Iris pigment epithelial cell (primary cell): ENCODE measurements at places on chromosomes 2 and 18.

GRCh38 chr2:96914332-96914731, 44.5 kb upstream of the SEMA4C start:
- no peak for DNase-seq

DNA sequence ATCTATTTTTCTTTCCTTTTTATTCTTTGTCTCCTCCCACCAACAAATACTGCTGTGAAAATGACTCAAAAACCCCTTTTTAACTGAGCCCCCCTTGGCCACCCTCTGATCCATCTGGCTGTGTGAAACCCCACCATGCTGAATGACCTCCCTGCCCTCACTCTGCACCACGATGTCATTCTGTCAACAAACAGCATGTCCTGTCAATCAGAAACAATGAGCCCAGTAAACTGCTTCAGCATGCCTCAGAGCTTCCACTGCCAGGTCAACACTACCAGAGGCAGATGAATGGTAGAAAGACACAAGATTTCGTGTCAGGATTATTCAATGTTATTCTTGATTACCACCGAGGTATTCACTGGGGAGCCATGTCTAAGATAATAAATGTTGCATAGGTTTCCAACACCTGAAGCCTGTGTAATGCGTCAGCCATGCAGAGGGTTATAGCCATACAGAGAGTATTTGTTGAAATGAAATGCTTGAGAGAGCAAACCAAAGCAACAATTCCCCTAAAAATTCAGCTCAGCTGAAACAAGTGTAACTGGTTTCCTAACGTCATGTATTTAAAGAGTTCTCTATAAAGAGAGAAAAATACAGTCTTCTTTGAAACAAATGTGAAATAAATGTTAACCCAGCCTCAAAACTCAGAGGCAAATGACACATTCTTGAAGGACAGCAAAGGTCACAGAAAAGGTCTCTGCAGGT, 76.7 kb downstream of the LRP2 start:
- DNase-seq = no peak

GRCh38 chr2:32752952-32753351, 125.1 kb downstream of the TTC27 start:
- DNase-seq = no peak

GRCh38 chr18:68940754-68941153, 142.9 kb downstream of the CCDC102B start:
- no peak for DNase-seq

DNA sequence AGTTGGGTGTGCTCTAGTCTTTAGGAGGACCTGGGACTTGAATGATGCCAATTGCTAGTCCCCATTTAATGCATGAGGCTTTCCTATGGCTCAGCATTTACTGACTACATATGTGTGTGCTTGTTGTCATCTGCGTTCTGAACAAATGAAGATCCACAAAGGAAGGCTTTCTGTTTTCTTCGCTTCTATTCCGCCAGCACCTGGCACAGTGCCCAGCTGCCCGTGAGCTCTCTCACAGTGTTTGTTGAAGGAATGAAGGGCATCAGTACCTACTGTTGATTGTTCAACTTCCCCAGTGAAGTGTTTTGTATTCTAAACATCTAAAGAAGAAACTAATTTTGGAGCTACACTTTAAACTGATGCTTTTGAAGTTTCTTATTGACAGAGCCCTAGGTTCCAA, 122.4 kb upstream of the LINC00305 start:
- DNase-seq = no peak

DNA sequence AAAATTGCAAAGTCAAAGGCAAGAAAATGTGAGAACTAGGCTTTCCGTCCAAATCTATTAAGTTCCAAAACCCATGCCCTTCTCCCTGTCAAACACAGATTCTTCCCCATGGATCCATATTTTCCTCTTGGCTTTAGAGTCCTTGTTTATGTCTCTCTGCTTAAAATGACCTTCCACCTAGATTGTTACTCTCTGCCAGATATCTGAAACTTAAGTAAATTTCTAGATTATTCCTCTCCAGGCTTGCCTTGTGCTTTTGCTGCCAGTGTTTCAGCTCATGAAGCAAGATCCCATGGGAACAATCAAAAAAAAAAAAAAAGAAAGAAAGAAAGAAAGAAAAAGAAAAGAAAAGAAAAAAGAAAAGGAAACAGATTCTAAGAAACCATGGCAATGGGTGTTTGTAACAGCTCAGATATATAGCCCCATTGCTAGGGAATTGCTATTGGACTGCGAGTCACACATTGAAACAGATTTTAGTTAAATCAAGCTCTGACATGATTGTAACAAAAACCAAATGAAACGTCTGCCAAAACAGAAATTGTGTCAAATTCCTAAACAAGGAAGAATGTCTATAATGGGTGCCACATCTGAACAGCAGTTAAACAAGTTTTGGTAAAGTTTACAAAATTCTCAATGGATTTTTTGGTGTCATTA, 660.7 kb upstream of the CNTNAP5 start:
- no peak for DNase-seq

DNA sequence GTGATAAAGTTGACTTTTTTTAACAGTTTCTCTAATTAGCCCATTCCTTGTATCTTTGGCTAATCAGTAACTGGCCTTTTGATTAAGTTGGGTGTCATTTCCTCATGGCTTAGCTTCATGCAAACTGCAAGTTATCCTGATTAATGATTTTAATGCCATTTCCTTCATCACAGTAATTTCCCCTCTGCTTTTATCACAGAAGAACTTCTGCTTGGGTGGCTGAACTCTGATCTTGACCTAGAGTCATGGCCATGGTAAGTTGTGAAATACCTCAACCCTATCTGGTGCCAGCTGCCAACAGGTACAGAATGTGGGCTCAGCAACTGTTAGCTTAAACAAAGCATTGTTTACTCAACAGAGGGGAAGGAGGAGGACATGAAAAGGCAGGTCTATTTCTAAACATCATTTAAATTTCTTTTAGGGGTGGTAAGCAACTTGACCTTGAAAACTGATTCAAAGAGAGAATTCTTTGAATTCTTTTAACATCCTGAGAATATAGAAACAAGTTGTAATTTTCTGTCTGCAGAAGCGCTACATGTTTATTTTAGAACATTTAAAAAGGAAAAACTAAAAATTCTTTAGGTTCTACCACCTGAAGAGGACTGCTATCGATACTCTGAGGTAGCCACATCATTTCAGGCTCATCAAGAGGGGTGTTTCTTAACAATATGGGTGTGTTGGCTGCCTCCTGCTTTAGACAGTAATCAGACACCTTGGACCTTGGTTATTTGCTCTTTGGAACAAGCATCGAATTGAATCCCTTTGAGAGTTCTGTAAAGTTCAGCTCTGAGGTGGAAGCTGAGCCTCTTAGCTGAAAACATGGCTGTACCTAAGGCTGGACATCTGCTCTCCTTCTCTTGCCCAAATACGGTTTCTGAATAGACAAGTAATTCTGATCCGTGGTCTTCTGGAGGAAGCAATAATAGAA, 39.7 kb downstream of the ANXA4 start:
- no peak for DNase-seq

GRCh38 chr2:44599130-44599529, 237.4 kb downstream of the CAMKMT start:
- peak; percentile 42 for DNase-seq

- DNase-seq = no peak
Measured at GRCh38 chr2:100350661-100351185, 28.4 kb upstream of the LONRF2 start.

- peak; percentile 1 for DNase-seq
Measured at GRCh38 chr2:122390406-122390805, 635.0 kb downstream of the TSN start.

DNA sequence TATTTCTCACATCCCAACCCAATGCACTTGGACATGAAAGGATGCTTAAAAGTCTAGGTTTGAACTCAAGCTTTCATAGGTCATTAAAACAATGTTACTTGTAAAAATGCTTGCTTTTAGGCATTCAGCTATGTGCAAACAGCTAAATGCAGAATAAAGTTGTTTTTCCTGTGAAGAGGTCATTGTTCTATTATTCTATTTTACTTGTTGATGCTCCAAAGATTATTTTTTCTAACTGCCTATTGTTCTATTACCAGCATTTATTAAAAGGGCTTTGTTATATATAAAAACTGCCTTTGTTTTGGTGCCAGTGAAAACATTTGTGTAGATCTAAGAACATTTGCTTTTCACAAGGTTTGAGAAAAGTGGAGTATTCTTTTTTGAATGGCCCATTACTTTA, 49.4 kb downstream of the TMEM178A start:
- DNase-seq = no peak

- DNase-seq = no peak
Measured at GRCh38 chr2:174553811-174554493, 43.7 kb downstream of the WIPF1 start.

- no peak for DNase-seq
Measured at GRCh38 chr18:10269261-10269660, 185.2 kb upstream of the APCDD1 start.

- no peak for DNase-seq
Measured at GRCh38 chr2:98778741-98779483, 48.0 kb upstream of the MGAT4A start.

DNA sequence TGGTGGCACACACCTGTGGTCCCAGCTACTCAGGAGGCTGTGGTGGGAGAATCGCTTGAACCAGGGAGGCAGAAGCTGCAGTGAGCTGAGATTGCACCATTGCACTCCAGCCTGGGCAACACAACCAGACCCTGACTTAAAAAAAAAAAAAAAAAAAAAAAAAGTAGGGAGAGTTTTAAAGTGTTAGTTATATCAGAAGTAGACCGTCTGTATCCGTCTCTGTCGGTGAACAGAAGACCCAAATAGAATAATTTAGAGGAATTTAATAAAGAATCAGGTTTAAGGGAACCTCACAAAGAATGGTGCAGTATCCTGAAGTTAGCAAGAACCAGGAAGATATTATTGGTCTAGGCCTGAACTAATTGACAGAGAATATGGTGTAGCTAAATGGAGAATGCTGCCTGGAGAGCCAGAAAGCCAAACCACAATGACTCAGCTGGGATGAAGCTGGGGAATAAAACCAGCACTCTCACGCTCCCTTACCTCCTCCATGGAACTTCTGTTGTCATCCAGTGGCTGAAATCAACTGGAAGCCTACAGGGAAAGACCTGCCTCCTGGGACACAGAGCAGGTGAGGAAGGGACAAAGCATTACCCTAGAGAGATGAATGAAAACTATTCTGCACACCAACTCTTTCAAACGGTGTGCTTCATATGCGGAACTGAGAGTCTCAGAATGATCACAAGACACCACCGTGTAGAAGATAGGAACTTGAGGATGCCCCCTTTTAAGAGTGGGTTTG, 39.1 kb upstream of the PLEKHM3 start:
- DNase-seq = peak; percentile 92

- DNase-seq = peak; percentile 3
Measured at GRCh38 chr2:83665894-83666293, 793.2 kb downstream of the SUCLG1 start.

- peak; percentile 54 for DNase-seq
Measured at GRCh38 chr2:53672881-53673522, 94.6 kb upstream of the CHAC2 start.

DNA sequence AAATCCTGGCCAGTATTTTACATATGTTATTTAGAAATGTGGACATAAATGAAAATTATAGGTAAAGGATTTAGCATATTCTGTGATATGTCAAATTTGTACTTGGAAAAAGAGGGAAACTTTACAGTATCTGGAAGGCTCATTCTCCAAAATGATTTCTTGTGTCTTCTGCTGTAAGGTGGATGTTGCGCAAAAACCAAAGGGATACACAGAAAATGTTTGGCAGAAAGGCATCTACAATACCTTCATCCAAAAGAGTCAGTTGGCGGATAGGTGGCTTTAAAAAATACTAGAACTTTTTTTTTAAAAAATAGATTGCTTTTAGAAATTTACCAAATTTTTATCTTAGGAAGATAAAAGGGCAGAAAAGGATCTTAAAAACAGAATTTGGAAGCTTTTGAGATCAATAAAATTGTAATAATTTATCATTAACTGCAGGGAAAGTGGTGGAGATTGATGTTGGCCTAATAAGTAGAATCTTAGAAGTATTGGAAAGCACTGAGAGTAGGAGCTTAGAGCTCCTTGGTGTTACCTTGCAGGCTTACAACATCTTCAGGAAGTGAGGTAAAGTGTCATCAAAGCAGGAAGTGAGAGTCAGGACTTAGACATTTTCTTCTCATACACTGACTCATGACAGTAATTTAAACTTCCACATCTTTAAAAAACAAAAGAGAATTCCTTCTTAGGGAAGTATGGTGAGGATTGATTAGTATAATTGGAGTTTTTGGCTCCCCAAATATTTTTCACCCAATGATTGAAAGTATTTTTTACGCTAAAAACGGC, 2.1 kb downstream of the NABP1 start:
- peak; percentile 90 for DNase-seq

DNA sequence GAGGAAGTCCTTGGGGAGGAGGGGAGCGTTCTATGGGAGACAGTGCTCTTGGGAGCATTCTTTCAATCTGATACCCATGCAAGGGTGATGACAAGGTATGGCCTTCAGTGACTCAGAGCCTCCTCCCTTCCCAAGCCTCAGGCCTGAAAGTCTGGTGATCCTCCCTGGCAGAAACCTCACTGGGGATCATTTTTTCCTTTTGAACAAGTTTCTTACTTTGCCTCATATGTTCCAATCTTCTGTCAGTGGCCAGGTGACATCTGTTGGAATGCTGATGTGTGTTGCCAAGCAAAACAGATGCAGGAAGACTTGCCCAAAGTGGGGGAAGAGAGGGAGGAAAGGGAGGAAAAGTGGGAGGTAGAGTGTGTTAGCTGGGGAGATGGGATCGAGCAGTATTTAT, 224.8 kb downstream of the NEDD4L start:
- DNase-seq = peak; percentile 51

DNA sequence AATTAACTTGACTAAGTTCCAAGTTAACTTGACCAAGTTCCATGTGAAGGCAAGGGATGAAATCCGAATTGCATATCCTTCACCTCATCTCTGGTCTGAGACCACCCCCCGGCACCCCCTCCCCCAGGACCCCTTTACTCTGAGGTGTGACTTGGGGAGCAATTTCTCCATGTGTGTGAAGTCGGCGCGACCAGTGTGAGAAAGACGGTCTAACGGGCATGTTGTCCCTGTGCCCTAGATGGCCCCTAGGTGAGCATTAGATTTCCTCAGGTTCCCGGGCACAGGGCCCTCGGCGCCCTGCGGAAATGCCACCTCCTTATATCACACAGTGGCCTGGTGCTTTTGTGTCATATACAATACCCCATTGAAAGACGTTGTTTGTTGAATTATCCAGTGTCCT, 137.1 kb downstream of the CTIF start:
- no peak for DNase-seq

DNA sequence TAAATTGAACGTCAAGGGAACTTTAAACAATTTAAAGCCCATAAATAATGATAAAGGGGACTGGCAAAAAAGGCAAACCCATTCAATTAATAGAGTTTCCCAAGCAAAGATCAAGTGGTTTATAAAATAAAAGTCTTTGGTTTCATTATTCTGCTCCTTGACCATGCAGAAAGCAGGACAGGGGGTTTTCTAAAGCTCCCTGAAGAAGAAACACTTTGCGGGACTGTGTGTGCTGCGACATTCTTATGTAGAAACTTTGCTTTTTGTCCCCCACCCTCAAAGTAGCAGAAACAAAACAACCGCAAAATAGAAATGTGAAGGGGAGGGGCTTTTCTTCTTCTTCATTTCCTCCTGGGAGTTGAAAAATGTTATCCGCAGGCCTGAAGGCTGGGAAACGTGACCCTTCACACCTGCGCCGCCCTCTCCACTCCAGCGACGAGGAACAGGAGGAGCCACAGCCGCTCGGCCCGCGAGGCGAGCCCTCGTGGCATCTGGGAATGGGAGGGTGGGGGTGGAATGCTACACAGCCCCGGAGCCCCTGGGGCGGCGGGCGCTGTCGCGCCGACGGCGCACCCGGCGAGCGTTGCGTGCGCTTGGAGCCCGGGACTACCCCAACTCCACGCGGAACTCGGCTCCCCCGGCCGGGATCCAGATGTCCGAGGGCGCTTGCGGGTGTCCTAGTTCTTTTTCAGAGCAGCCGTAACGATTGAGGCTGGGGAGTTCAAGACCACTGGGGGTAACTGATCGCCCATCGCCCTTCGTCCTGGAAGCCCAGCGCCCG, 4.3 kb upstream of the GBX2 start:
- DNase-seq = no peak
